Heart right ventricle (tissue), 16 donors: ENCODE measurements at places on chromosomes 1 and 21. TPM values are rescaled to one million over a fixed set of nuclear protein-coding genes. Genes with fewer than 3 reads are reported as not detected.
A peak's percentile ranks its signal among the peaks of the same experiment; 100 is the strongest.

Gene AKR7A3
- 0.42 TPM for total RNA-seq

DNA sequence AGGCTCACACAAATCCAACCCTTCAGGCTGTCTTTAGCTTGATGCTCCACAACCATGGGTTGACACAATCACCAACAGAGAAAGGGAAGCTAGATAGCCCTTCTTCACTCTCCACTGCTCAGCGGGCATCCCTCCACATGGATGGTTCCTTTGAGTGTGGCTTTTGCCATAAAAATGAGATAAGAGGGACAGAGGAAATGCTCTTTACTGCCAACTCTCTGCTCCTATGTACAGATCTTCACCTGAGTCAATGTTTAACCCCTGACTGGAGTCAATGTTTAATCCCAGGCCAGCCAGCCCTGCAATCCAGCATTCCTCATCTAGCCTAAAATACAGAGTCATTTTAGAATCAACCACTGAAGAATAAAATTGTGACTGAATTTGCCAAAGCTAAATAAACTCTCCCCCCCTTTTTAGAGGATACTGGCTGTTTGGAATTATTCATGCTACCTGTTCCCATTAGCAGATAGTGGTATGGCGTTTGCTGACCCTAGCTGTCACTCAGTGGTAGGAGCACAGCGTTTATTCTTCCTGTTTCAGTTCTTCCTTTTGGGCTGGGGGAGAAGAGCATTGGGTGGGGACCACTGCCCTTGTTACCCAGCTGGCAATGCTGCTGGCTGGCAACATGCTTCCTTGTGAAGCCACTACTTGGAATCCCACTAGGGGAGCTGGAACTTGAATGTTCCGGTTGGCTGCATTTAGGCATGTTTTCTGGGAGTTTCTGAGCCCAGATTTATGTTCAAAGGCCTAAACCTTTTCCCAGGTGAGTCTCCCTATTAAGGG, 5.2 kb upstream of the PIGR start:
- no peak overlapping the region for H3K27ac ChIP-seq
- H3K36me3 ChIP-seq = no peaks in the 10 kb centered on the region
- H3K4me3 ChIP-seq = no peak overlapping the region
- no peak for DNase-seq
- peaks cover 1% of the 10 kb centered on the region for H3K27me3 ChIP-seq
- no peaks in the 10 kb centered on the region for H3K4me1 ChIP-seq

Gene GUCA2B
- total RNA-seq = not detected

Gene VHLL
- not detected for total RNA-seq

Gene CFHR4
- not detected for total RNA-seq

DNA sequence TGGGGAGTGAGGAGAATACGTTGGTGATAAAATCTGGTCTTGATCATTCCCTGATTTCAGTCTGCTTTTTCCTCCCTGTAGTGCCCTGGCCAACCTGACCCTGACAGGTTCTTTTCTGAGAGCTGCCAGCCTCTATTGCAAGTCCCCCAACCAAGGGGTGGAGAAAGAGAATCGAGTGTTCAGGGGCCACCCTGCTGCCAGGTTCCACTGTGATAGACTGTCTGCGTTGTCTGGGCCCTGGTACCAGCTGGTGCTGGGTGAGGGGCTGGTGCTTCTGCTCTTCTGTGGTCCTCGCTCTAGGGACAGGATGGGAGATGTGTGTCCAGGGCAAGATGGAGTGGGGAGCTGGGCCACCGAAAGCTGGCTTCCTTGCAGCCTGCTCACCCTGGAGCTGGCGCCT, 214.6 kb downstream of the CAMTA1 start:
- H3K27me3 ChIP-seq = no peaks in the 10 kb centered on the region
- no peak overlapping the region for H3K4me3 ChIP-seq
- H3K4me1 ChIP-seq = no peaks in the 10 kb centered on the region
- DNase-seq = no peak
- H3K36me3 ChIP-seq = no peaks in the 10 kb centered on the region
- H3K27ac ChIP-seq = no peak overlapping the region

DNA sequence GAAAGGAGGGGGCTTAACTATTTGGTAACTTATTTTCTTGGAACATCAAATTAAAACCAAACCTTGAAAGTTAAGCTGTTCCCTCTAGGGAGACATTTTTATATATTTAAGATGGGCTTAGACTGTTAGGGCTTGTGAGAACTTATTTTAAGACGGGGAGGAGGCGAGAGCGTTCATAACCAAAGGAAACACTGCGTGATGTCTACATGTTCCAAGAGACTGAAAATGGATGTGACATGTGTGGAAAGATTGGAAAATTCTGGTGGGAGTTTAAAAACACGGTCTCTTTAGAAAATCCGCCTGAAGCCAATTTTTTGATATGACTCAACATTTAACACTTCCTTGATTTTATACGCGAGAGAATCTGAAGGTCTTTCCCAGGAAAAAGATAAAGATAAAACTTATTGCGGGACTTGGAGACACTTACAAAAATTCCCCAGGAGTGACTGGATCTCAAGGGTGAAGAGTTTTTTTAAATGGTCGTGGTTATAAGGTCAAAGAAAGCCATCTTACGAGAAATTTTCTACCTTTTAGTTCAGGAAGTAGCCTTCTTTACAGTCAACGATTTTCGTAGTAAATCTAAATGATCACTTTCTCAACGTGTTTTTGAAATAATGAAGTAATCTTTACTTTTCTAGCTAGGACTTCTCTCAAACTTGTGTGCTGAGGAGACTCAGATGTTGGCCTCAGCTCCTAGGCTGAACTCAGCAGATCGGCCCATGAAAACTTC, 828 bp downstream of the PNRC2 start:
- H3K27me3 ChIP-seq = no peaks in the 10 kb centered on the region
- H3K27ac ChIP-seq = peak overlapping the region; percentile 93
- H3K36me3 ChIP-seq = peaks cover 48% of the 10 kb centered on the region
- H3K4me1 ChIP-seq = peaks cover 43% of the 10 kb centered on the region
- H3K4me3 ChIP-seq = peak overlapping the region; percentile 81

Gene PGBD5
- 5.2 TPM for total RNA-seq

Gene TINAGL1
- total RNA-seq = 336 TPM

DNA sequence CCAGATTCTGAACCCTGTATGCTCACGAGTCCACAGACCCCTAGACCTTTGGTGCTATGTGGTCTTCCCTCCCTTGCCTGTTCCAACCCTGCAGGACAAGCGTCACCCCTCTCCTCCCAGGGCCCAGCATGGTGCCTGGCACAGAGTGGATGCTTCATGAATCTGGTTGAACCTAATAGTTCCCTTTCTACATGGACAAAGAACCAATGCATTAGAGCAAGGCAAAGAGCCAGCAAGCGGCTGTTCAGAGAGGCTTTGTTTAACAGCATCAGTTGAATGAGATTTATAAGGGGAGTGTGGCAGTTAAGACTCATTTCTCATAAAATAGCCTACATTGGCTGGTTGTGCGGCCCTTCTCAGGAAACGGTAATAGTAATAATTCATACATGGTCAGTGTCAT, 14.9 kb downstream of the SLC26A9 start:
- no peak overlapping the region for H3K4me3 ChIP-seq
- no peak for DNase-seq
- H3K27me3 ChIP-seq = no peaks in the 10 kb centered on the region
- no peaks in the 10 kb centered on the region for H3K36me3 ChIP-seq
- H3K4me1 ChIP-seq = peaks cover 19% of the 10 kb centered on the region

- H3K4me3 ChIP-seq = no peak overlapping the region
- H3K27ac ChIP-seq = no peak overlapping the region
- peaks cover 10% of the 10 kb centered on the region for H3K36me3 ChIP-seq
- DNase-seq = no peak
- peaks cover 5% of the 10 kb centered on the region for H3K4me1 ChIP-seq
Measured at GRCh38 chr1:24923485-24924113, 6.5 kb downstream of the RUNX3 start.

GRCh38 chr1:97989094-97989680, 68.4 kb upstream of the DPYD start:
- peaks cover 4% of the 10 kb centered on the region for H3K27me3 ChIP-seq
- H3K27ac ChIP-seq = no peak overlapping the region
- no peaks in the 10 kb centered on the region for H3K36me3 ChIP-seq
- H3K4me1 ChIP-seq = no peaks in the 10 kb centered on the region
- no peak for DNase-seq

DNA sequence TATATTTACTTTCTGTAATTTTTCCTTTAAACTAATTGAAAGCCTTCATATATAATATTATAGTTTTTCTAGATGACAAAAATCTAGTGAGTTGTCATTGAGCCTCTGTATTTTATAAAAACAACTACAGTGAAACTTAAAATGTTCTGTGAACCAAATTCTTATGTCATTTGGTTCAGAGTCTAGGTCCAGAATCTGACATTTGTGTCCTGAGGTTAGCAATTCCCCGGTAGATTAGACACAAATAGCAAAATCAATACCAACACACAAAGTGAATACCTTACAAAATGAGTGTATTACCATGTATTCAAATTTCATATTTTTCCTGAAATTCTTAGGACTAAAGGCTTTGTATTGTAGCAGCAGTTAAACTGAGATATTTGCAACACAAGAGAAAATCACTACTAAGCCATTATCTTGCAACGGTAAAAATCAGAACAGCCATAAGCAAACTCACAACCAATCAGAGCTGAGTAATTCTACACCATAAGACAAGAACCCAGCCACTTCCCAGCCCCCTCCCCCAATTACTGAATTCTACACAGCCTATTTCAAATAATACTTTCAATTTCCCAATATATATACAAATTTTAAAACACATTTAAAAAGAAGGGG, 573.5 kb downstream of the SMYD3 start:
- H3K4me1 ChIP-seq = no peaks in the 10 kb centered on the region
- DNase-seq = no peak
- no peak overlapping the region for H3K4me3 ChIP-seq
- H3K36me3 ChIP-seq = no peaks in the 10 kb centered on the region
- H3K27ac ChIP-seq = no peak overlapping the region

Gene KPRP
- not detected for total RNA-seq

GRCh38 chr21:38822778-38823238, 17.1 kb downstream of the ETS2 start:
- H3K4me3 ChIP-seq = no peak overlapping the region
- peak overlapping the region; percentile 87 for H3K27ac ChIP-seq
- H3K27me3 ChIP-seq = no peaks in the 10 kb centered on the region

Gene TMEM200B
- 2.2 TPM for total RNA-seq

DNA sequence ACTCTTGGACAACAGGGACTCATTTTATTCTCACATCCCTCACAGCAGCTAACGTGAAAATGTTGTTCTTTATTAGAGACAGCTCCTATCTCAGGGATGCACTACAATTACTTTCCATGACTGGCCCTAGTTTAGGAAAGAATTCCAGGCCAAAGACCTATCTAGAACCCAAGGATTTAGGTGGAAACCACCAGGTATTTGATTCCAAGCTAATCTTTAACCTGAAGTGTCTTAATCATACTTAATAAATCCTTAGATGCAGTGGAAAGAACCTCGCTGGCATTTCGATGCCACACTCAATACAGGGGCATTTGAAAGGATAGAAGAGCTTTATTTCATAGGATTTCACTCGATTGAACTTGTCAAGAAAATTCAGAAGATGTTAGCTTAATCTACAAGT, 218.3 kb downstream of the KIF26B start:
- H3K4me3 ChIP-seq = no peak overlapping the region
- peaks cover 14% of the 10 kb centered on the region for H3K27me3 ChIP-seq
- H3K36me3 ChIP-seq = no peaks in the 10 kb centered on the region
- no peaks in the 10 kb centered on the region for H3K4me1 ChIP-seq
- H3K27ac ChIP-seq = no peak overlapping the region

GRCh38 chr1:230123280-230124185, 56.5 kb downstream of the GALNT2 start:
- peaks cover 65% of the 10 kb centered on the region for H3K4me1 ChIP-seq
- H3K27ac ChIP-seq = no peak overlapping the region
- no peak for DNase-seq

- no peak overlapping the region for H3K27ac ChIP-seq
- H3K36me3 ChIP-seq = no peaks in the 10 kb centered on the region
- H3K27me3 ChIP-seq = no peaks in the 10 kb centered on the region
- H3K4me3 ChIP-seq = no peak overlapping the region
Measured at GRCh38 chr21:39712976-39713375, 32.0 kb upstream of the IGSF5 start.

DNA sequence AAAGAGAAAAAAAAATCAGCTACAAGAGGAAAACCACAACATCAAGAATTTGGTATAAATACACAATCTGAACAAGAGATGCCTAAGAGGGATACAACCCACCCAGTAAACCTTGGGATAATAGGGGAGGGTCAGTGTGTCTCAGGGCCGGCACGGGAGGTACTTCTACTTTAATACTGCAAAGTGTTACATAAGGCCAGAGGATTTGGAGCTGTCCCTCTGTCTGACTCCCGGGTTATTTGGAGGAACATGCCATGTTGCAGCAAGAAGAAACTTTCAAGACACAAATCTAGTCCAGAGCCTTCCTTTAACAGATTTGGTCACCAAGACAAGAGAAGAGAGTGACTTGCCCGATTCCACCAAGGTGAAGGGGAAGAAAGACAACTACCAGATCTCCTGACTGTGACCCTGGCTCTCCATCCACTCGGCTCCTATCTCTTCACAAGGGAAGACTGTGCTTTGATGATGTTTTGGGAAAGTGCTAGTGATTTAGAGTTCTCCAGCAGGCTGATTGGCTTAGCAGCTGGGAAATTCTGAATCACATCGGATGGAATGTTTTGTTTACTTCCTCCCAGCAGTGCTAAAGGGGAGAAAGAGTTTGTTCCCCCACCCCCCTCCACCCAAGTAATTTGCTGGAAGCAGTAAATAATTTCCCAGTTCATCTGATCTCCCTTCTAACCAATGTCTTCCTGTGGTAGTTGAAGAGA, 29.3 kb downstream of the SGIP1 start:
- H3K27me3 ChIP-seq = no peaks in the 10 kb centered on the region
- no peaks in the 10 kb centered on the region for H3K36me3 ChIP-seq
- no peak overlapping the region for H3K4me3 ChIP-seq
- peak; percentile 61 for DNase-seq

DNA sequence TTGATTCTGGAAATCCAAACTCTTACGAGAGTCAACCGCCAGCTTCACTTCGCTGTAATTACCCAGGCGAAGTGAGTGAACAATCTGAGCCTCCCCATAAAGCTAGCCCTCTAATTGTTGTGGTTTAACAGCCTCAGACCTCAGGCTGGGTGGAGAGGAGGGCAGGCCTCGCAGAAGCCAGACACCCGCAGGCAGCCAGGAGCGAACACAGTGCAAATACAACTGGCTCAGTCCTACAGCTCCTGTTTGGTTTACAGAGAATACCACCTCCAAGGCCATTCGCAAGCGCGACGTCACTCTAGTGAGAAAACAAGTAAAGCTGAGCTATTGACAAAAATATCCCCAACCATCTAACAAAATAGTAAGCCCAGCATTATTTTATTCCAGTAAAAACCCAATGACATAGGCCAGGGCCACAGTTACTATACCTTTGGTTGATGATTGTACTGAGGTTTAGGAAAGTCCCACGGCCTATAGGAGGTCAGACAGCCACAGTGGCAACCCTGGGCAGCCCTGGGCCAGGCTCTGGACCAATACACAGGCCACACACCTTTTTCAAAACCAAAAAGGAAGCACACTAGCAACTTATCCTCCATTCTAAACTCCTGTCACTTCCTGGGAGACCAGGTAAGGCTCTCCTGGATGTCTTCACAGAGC, 163.3 kb downstream of the ETS2 start:
- H3K27ac ChIP-seq = no peak overlapping the region
- peaks cover 16% of the 10 kb centered on the region for H3K4me1 ChIP-seq
- H3K27me3 ChIP-seq = no peaks in the 10 kb centered on the region
- H3K36me3 ChIP-seq = no peaks in the 10 kb centered on the region
- no peak for DNase-seq

GRCh38 chr1:196545222-196545621, 63.0 kb downstream of the KCNT2 start:
- H3K36me3 ChIP-seq = no peaks in the 10 kb centered on the region
- no peak overlapping the region for H3K27ac ChIP-seq
- H3K4me1 ChIP-seq = no peaks in the 10 kb centered on the region
- H3K4me3 ChIP-seq = no peak overlapping the region

Gene IVL
- total RNA-seq = not detected
